ENCODE measurements at places on chromosomes 13 and 19.

- DNase-seq: no peak
These were observed 1714.3 kb upstream of the PCDH20 start for GRCh38 chr13:63129995-63130394.

DNA sequence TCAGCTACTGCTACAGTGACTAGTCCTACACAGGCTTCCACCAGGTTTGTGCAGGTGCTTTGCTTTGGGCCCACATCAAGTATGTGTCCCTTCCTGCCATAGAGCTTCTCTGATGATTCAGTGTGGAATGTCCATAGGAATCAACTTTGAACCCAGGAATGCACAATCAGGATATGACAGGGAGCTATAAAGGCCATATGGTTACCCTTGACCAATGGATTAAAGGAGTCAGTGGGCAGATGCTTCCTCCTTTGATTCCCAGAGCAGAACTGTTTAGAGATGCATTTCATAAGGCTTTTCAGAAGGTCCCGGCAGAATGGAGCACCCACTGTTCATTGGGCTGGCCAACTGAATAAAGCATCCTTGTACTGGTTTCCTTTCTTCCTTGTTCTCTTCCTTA, 145.2 kb upstream of the WASF3 start:
- no peak for DNase-seq

DNA sequence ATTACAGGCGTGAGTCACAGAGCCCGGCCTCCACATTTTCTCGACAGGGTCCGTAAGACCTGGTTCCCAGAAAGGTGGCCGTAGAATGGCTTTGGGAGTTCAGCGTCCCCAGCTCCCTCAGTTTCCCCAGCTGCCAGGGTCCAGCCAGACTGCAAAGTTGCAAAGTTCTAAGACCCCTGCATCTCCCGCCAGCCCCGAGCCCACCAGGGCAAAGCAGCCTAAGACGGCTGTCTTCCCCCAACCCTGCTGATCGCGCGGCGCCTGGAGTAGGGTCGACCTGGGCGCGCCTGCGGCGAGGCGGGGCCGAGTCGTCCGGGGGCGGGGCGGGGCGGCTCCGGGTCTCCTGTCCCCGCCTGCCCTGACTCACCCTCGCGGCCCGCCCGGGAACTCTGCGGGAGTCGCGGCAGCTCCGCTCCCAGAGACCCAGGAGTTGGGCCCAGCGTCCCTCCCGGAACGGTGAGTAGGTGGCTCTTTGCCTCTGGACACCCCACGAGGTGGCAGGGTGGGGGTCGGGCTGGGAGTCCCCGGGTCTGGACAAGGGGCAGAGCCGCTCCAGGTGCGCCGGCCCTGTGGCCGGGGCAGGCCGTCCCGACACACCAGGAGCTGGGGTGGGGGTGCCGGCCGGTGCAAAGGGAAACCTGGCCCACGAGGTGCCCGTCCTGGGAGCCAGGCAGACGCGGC, at the start of gene LRRC8E:
Gene LRRC8E (plus strand): TSS at position 366 of the 681 bp plus-strand sequence. CDS start 7,094 bp downstream, outside the sequence.
- peak; percentile 42 for DNase-seq

DNA sequence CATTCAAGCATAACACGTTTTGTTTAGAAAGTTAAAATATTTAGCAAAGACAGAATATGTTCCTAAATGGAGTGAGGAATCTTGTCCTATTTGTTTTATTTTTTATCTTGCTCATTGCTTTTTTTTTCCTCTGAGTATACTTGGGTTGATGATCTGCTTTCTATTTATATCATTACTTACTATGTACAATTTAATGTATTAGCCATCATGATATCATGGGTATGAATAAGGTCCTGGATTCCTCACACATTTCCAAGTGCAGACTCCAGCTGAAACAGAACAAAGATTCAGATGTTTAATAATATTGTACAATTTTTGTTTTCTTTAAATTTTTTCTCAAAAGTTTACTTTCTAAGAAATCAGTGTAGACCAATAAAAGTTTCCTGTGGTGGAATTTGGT, 388.2 kb downstream of the GPC6 start:
- DNase-seq: no peak

- no peak for DNase-seq
These were observed 32.8 kb downstream of the MYO9B start for GRCh38 chr19:17108453-17108784.

GRCh38 chr19:12665671-12666264, 774 bp downstream of the MAN2B1 start:
- DNase-seq: no peak

DNA sequence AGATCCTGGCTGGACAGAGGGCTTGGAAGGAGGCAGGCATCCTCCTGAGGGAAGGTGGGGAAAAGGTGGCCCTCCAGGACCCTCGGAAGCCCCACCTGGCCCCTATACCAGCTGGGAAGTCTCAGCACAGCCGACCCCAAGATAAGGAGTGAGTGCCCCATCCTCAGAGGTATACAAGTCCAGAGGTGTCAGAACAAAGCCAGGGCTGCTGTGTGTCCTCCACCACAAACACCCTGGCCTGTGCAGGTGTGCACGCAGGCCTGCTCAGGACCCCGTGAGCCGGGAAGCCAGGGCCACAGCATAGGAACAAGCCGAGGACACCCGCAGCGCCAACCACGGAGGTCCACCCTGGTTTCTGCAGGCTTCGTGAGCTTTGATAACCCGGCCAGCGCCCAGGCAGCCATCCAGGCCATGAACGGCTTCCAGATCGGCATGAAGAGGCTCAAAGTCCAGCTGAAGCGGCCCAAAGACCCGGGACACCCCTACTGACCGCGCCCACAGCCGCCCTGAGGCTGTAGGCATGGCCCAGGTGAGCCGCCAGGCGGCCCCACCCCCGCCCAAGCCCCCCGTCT, 68.6 kb downstream of the CELF5 start:
- no peak for DNase-seq

DNA sequence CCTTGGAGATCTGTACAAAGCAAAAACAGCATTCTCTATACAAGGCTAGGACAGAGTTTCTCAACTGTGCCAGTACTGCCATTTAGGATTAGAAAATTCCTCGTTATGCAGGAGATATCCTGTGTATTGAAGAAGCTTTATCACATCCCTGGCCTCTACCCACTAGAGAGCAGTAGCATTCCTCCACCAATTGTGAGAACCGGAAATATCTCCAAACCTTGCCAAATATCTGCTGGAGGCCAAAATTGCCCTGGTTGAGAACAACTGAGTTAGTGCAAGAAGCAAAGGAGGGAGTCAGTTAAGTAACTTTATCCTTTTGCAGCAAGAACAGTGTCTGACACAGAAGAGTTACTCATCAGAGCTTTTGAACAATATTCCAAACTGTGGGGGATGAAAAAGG, 16.2 kb upstream of the FREM2 start:
- no peak for DNase-seq

- DNase-seq: peak; percentile 83
These were observed 46.8 kb downstream of the COG3 start for GRCh38 chr13:45511310-45512097.

DNA sequence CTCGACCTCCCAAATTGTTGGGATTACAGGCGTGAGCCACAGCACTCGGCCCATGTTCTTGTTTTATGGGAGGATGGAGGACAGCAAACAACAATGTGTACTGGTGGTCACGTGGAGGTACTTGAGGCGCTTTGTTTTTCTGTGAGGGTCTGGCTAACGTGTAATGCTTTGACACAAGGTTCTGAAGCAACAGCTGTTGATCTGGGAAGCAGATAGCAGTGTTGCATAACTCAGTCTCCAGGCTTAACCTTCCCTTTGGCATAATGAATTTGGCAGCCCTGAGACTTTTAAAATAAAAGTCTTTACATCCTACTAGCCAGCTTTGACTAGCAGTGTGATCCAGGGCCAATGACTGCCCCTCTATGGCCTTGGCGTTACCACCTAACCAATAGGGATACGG, 6.9 kb upstream of the ZNF580 start:
- DNase-seq: no peak

DNA sequence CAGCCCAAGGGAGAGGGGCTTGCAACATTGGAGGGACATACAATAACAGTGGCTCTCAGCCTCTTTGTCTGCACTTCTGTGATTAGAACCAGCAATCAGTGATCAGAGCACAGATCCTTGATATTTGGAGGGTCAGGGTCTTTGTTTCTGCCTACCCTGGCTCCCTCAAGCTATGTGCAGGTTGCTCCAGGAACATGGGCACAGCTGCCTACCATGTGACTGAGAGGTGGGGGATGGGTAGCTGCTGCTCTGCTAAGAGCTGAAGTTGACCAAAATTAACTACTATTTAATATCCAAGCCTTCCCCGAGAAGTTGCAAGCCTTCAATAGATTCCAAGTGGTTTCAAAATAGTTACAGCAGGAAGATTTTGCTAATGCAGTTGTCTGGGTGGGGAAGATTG, 202.6 kb downstream of the ZIC5 start:
- DNase-seq: no peak

DNA sequence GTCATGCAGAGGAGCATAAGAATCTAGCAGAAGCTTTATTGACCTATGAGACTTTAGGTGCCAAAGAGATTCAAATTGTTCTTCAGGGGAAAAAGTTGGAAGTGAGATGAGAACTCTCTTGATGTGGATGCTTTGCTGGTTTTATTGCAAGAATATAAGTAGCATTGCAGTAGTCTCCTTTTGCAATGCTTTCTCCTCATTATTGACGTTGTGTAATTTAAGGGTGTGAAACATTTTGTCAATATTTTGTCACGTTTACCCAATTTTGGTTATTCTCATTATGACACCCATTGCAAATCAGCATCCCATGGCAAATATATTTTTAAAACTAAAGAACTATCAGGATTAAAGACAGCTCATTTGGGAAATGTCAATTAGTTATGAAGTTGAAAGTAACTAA, 11.9 kb upstream of the LILRB5 start:
- DNase-seq: no peak

- no peak for DNase-seq
These were observed 15.3 kb downstream of the GJA3 start for GRCh38 chr13:20145521-20145920.

DNA sequence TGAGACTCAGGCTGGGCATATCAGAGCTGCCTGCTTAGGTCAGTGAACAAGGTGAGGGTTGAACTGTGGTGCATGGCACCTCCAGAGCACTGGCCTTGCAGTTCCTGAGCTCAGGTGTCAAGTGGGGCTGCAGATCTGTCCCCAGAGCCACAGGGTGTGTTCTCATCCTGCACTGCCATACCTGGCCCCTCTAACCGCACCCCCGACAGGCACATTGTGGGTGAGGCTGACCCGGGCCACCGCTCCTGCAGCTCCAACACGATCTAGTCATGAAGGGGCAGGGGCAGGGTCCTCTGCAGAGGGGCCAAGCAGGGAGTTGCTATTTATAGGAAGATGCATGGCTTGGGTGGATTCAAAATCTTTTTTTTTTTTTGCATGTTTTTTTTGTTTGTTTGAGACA, 16.7 kb upstream of the CRTC1 start:
- no peak for DNase-seq

DNA sequence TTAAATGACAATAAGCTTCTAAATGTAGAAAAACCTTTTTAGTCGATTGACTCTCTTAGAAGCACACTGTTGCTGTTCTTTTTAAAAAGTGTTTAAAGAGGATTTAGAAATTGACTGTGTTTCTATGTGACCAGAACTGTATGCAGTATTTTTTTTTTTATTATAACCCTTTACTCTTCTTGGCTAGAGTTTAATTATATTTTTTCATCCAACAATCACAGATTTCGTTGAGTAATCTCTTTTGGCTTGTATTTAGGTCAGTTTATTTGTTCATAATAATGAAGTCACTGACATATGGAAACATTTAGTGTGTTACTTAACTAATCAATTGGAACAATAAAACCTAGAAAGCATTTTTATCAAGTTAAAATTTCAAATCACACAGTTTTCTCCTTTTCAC, 19.9 kb downstream of the CSNK1A1L start:
- DNase-seq: no peak

DNA sequence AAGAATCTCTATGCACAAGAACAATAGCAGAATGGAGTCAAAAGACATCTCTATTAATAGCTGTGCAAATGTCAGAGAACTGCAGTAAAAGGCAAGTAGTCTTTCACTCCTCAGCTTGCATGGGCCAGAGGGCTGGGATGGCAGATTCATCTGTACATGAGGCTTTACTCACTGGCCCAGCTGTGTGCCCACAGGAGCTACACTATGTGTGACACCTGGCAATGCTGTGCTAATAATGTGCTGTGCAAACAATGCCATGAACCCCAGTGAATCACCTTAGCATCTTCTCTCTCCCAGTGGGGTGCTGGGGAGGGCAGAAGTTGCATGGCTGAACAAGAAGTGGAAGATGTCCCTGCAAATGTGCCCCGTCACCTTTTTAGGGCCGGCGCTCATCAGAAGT, 73.1 kb downstream of the KL start:
- no peak for DNase-seq

DNA sequence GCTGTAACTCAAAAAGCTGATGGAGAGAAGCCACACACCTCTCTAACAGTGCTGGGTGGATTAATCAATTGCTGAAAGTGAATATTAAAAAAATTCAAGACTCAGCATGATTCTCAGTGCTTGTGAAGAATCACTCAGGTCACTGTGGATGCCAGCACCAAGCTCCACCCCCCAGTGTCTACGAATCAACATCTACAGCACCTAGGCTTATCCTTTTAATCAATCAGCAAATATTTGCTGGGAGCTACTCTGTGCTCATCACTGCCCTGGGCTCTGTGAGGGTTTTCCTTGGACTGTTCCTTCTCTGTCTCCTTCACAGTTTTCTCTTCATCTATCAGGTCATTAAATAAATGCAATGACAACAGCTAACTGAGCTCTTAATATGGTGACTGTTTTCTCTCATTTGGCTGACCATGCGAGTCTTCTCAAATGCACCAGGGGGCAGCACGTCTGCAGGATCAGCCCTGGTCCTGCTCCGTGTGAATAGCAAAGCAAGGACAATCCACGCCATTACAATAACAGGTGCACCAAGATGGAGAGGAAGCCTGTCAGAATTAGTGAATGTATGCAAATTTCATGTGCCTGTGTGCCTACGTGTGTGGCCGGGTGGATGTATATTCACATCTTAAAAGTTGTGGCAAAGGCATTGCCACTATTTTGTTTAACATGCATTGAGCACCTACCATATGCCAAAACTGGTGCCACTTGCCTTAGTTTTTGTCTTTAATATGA, 14.6 kb upstream of the C13orf42 start:
- peak; percentile 34 for DNase-seq

DNA sequence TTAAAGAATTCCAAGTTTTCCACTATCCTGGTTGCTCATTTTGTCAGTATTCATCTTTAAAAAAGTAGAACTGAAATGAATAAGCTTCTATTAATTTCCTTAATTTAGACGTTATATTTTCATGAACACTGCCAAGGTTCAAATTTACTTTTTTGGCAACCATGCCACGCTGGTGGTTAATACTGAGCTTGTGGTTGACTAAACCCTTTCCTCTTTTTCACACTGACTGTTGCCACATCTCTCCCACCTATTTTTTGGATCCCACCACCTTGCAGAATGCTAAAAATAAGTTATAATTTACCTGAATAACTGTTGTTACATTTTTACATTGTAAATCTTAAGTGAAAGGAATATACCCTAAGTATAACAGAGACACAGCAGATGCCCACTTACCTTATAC, 45.0 kb downstream of the FLT3 start:
- no peak for DNase-seq

- DNase-seq: no peak
These were observed at the start of gene ZNF418 for GRCh38 chr19:57934820-57935665. Gene ZNF418 (minus strand): TSS chr19:57935402. CDS start chr19:57933822, 1,580 bp downstream.

Measured in COLO829 (cell line).